Fibroblast of lung (primary cell): ENCODE measurements at places on chromosomes 3 and 15. TPM values are rescaled to one million over a fixed set of nuclear protein-coding genes. Genes with fewer than 3 reads are reported as not detected.
A peak's percentile ranks its signal among the peaks of the same experiment; 100 is the strongest.

DNA sequence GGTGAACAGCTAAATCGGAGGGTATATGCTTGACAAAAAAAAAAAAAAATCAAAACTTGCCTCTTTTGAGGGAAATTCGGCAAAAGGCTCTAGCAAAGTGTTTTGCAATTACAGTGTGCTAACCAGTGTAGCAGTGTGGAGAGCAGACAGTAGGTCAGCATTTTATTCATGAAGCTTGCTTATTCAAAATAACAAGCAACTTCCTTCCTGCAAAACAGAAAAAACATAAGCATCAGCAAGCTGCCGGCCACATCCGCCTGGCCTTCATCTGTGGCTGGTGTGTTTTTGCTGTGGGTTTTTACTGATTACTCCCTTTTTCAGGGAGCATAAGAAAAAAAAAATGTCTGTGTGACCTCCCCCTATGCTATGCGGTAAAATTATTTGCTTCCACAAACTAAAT is 434.1 kb downstream of the OCA2 start:
- DNase-seq, result no peak

DNA sequence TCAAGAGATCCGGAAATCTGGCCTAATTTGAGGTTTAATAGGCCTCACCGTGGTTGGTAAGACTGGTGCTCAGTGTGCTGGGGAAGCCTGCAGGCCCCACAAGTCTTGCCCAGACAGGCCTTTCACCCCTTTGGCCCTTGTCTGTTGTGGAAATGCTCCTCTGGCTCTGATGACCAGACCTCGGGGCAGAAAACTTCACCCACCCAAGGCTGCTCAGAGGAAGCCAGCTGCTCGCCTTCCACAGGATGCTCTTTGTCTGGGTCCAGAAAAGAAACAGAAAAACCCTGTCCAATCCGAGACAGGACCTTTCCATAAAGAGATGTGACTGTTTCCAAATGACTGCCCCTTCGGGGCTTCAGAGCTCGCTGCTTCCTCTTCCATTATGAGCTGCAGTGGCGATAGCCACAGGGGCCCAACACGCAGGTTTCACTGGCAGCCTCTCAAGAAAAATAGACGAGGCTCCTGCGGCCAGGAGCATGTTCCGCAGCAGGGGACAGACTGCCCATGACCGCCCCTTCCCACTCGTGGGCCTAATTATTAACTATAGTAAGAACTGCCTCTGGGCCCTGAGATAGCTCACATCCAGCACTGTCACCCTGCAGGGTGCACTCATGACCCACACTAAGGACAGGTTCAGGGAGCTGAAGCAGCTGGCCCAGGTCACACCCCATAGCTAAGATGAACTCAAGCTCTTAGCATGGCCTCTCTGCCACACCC is 6.8 kb upstream of the SNX22 start:
- DNase-seq, result no peak

- no peak for DNase-seq
Measured at GRCh38 chr3:118641608-118642007, 393.0 kb downstream of the IGSF11 start.

DNA sequence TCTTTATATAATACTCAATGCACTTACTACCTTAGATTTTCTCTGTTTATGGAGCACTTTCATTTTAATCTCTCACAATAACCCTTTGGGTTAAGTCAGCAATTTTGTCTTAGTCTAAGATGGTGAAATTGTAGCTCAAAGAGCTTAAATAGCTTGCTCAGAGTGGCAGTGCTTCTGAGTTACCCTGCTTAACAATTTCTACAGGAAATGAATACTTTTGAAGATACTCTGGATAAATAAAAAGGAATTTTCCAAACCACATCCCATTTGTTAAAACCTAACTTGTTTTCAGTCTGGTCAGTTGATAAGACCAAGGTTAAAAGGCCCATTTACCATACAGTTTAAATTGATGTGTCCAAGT is 37.2 kb downstream of the HMG20A start:
- DNase-seq, result peak; percentile 75

DNA sequence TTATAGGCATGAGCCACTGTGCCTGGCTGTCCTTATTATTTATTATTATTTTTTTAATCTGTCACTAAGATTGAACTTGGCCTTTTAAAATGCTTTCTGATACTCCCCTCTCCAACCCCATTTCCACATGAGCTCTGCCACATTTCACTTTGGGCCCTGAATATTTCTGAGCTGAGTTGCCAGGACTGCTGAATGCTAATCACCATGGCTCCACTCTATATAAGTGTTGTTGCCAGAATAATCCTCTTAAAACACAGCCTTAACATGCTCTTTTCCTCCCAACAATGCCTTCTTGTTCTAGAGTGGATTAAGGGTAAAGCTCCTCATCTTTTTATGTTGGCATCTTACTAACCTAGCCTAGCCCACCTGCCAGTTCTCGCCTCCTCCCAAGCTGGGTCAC is 124.4 kb downstream of the PDZRN3 start:
- DNase-seq, result peak; percentile 57

- no peak for DNase-seq
Measured at GRCh38 chr3:69248436-69248835, 126.0 kb upstream of the LMOD3 start.

GRCh38 chr3:100665230-100665629 is 44.1 kb upstream of the TFG start:
- DNase-seq, result no peak

DNA sequence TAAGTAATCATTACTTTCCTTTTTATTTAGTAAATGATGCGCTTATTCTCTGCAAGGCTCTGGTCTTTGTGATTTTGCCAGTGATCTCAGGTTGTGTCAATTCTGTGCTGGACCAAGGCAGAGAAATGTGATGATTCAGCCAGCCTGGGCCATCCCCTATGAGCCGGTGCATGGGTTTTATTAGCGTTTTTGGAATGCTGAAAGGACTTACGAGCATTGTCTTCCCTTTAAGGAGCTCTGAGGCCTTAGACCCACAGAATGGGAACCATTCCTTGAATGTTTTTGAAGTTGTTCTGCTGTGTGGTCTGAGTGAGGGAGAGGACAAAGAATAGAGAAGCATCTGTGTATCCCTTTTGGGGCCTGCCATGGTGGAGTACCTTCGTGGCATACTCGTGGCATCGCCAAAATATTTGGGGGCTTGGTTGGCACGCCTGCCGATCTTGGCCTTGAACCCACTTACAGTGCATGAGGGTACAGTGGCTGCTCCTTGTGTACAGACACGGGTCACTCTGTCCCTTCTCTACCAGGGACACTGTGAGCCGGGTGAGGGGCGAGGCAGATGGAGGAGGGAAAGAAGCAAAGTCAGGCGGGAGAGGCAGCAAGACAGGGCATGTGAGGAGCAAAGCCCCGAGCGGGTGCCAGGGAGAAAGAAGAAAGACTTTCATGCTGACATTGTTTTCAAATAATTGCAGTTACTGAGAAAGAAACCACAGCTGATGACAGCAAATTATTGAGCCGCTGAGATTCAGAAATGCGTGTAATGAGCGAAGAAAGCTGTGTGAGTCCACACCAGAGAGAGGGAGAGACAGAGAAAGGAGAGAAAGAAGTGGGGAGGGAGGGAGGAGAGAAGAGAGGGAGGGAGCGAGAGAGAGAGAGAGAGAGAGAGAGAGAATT is 269.4 kb upstream of the RGMA start:
- no peak for DNase-seq

GRCh38 chr3:96991800-96992365 is 177.5 kb downstream of the EPHA6 start:
- no peak for DNase-seq

DNA sequence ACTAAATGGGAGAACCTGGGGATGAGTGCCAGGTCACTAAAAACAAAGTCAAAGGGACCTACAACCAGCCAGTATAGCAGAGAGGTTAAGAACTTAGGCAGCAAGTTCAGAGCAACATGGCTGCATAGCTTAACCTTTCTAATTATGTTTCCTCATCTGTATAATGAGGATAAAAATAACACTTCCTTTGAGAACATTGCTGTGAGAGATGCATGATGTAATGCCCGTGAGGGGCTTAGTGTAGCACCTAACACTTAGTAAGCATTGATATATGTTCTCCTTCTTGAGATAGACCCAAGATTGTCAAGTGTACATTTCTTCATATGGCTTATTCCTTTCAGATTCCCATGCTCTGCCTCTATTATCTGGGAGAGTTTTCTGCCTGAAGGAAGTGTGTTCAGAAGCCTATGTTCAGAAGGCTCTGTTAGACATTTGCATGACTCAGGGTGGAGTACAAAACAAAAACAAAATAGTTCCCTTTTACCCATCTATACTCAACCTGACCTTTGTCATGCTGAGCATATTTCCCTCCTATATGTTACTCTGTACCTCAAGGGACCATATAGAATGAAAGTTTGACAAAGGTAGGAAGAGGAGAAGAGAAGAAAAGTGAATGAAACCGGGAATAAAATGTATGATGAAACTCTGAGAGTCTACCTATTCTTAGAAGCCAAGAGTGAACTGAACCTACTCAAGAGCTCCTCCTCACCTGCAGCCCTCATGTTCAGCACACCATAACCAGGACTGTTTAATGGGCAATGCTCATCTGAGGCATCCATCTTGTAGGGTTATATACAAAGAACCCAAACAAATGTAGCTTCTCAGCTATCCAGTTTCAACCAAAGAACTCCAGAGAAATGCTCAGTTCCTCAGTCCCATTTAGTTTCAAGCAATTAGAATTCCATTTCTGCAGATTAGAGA is 70.7 kb upstream of the KCNMB2 start:
- no peak for DNase-seq

DNA sequence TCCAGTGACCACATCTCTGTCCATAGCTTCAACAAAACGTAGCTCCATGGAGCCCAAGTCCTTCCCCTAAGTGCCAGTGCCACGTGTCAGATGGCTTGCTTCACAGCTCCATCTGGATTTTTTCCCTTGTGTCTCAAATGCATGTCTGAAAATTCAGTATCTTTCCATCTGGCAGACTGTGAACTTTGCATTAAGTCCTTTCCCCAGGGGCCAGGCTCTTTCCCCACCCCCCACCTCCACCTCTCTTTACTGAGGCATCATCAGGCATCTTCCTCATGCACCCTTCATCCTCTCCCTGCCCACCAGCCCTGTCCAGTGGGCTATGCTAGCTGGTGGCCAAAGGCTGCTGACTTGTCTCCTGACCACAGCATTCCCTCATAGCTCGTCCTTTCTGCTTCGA is 53.7 kb downstream of the PDIA5 start:
- no peak for DNase-seq

DNA sequence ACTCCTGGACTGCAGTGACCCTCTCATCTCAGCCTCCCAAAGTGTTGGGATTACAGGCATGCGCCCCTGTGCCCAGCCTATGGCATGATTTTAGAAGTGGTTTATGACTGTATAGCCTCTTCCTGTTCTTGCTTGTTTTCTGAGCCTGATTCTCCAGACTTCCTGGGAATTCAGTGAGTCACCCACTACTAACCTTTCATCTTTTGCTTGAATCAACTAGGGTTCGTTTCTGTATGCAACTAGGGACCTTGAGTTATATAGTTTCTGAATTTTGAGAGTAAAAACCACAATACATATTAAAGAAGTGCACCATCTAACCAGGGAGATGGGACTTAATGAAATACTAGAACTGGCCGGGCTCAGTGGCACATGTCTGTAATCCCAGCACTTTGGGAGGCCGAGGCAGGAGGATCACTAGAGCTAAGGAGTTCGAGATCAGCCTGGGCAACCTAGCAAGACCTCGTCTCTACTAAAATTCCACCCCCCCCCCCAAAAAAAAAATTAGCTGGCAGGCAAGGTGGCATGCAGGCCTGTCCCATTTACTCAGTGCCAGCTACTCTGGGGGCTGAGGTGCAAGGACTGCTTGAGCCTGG is 76.0 kb downstream of the ZNF609 start:
- DNase-seq, result peak; percentile 78

- peak; percentile 53 for DNase-seq
Measured at GRCh38 chr3:105788593-105788992, 80.2 kb downstream of the CBLB start.

DNA sequence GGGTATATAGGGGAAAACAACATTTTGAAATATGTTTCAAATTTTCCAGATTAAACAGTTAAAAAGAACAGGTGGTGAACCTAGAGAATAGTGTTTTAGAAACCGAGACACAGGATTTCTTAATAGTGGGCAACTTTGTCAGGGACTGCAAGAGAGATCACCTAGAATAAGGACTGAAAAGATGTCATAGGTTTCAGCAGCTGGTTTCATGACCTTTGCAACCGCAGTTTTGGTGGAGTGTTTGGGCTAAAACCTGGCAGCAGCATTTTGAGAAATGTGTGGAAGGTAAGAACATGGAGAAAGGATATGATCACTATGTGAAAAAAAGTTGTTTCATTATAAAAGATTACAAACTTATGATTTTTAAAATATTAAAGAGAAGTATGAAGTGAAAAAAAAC is 34.9 kb downstream of the PRKCI start:
- DNase-seq, result no peak

MYEF2 gene
- total RNA-seq, result 6.2 and 13.5 TPM in 2 replicates

CCDC71 gene
- total RNA-seq, result 16.4 and 17.8 TPM in 2 replicates

POTEB gene
- total RNA-seq, result not detected in 2 replicates

CCDC32 gene
- total RNA-seq, result 14.4 and 14.5 TPM in 2 replicates

FEZF2 gene
- total RNA-seq, result not detected in 2 replicates
